CD4-positive, alpha-beta T cell treated with Interleukin-2 at 100 ng/mL for 4 hours (primary cell): ENCODE measurements at places on chromosomes 1 and 21.

GRCh38 chr21:42684109-42684916 lies 30.9 kb downstream of the PDE9A start:
- peak; percentile 64 for DNase-seq

DNA sequence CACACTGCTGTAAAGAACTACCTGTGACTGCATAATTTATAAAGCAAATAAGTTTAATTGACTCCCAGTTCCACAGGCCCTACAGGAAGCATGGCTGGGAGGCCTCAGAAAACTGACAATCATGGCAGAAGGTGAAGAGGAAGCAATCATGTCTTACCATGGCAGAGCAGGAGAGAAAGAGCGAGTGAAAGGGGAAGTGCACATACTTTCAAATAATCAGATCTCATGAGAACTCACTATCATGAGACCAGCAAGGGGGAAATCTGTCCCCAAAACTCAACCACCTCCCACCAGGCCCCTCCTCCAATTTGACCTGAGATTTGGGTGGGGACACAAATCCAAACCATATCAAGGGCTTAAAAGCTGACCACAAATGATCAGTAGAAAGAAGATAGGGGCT lies 493.2 kb downstream of the PTPRC start:
- DNase-seq = no peak

GRCh38 chr1:50603274-50604271 lies 180.3 kb upstream of the DMRTA2 start:
- DNase-seq = no peak

- DNase-seq = no peak
Measured at GRCh38 chr1:201937624-201938213, 8.6 kb downstream of the LMOD1 start.

DNA sequence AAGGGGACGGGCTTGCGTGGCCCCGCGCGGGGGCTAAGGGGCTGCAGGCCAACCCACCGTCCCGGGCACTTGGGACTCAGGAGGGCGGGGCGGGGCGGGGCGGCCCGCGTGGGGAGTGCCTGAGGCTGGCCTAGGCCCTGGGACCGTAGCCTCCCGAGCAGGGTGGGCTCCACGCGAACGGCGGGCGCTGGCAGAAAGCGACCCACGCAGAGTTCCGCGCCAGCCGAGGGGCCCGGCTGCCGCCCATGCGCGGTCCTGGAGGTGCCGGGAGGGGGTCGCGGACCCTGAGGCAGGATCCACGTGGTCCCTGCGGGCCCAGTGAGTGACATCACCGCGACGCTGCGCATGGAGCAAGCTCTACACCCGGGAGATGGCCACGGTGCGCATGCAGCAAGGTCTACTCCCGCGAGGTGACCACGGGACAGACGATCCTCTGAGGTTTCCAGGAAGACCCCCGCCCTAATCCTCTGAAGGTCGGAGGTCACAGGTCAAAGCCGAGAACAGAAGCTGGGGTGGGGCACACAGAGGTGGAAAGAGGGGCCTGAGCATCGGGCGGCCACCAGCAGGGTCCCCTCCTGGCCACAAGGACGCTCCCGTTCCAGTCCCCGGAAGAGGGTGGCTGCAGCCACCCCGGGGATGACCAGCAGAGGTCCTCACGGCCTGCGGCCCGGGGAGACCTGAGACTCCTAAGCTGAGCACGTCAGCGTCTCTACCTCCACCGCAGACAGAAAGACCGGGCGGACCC lies 13.5 kb upstream of the SLC19A1 start:
- peak; percentile 56 for DNase-seq

- no peak for DNase-seq
Measured at GRCh38 chr1:29756901-29757725, 520.8 kb downstream of the PTPRU start.

DNA sequence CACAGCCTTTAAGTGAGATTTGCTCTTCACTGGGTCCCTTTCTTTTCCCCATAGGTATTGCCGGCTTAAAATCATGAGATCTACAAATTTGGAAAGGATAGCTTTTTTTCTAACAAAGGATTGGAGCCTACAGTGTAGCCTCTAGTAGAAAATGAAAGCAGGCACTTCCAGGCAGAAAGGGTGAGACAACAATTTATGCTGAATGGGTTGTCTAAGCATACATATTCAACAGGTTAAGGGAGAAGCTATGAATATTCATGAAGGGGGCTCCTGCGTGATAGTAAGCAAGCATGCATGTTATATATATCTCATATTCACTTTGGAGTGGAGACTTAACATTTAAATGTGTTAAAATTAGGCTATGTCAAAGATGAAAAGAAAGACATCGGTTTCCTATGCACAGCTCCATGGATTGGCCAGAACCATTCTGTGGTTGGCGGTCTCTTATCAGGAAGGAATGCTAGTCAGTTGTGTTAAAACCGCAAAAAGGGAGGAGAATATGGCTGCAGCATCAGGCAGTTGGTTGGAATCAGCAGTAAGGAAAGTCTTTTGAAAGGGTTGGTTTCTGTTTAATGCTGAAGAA lies 66.0 kb downstream of the VCAM1 start:
- DNase-seq = no peak

DNA sequence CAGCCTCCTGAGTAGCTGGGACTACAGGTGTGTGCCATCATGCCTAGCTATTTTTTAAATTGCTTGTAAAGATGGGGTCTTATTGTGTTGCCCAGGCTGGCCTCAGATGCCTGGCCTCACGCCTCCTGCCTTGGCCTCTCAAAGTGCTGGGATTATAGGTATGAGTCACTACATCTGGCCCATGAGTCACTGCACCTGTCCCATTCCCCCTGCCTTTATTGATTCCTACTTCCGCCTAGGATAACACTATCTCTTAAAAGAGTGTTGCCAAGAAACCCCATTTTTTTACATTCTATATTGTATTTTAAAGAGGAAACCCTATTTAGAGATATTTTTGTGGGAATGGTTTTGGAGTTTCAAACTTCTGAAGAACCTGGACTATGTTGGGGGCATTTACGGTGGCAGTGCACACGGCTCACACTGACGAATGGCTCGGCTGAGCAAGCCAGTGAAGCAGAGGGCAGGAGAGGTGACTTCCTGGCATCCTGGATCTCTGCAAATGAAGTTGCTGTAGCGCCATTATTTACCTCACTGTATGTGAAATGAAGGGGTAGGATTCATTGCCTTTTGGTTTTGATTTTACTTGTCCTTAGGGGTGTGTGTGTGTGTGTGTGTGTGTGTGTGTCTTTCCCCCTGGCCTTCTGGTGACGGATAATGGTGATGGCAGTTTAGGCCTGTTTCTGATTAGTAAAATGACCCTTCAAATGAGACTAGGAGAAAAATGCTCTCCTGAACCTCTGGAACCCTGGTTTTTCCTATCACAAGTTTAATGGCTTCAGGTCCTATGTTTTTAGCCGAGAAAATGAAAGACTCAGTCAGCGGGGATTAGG lies 22.5 kb downstream of the KIF26B start:
- no peak for DNase-seq

GRCh38 chr1:98298319-98298718 lies 363.2 kb upstream of the SNX7 start:
- no peak for DNase-seq

DNA sequence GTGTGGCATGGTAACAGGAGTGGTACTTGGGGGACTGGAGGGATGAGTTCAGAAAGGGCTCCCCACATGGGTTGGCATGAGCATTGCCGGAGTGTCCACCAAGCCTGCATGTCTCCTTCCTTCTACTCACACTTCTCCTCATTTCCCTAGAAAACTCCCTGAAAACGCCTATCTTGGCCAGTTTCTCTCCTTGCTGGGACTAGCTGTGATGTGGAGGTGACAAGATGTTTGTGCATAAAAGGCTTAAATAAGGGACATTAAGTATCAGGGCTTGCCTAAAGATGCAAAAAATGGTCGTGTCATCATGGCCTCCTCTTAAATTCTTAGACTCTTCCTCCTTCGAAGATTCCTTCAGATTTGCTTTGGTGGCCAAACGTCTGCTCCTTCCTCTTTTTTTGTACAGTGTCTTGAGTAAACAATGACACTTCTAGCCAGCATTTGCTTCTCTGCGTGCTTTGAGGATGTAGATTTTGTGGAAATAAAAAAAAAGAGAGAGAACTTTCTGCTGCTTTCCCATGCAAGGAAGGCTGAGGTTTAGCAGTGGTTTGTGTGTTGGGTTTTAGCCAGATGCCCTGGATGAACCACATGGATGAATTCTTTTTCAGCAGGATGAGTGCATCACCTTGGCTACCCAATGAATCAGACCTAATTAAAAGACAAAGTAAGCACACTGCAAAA lies 239.1 kb upstream of the IRF2BP2 start:
- DNase-seq = no peak

- no peak for DNase-seq
Measured at GRCh38 chr21:33940881-33941245, 25.3 kb upstream of the ATP5PO start.

DNA sequence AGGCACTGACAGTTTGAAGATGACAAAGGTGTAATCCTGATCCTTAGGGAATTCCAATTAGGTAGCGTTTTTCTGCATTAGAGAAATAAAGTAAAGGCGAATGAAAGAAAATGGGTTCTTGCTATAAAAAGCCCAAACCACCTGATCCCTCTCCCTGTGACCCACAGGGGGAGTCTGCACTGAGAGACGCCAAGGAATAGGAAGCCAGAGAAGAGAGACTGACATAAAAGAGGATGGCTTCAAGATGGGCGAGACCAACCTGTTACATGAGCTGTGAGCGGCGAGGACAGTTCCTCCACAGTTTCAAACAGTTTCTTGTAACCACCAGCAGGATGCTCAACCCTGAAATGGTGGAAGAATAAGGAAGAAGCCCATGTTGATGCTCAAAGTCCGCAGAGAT lies 1.4 kb downstream of the RPE65 start:
- no peak for DNase-seq

- no peak for DNase-seq
Measured at GRCh38 chr1:226731257-226731893, 7.7 kb downstream of the ITPKB start.

- peak; percentile 46 for DNase-seq
Measured at GRCh38 chr1:33055210-33056008, 18.7 kb upstream of the AK2 start.

DNA sequence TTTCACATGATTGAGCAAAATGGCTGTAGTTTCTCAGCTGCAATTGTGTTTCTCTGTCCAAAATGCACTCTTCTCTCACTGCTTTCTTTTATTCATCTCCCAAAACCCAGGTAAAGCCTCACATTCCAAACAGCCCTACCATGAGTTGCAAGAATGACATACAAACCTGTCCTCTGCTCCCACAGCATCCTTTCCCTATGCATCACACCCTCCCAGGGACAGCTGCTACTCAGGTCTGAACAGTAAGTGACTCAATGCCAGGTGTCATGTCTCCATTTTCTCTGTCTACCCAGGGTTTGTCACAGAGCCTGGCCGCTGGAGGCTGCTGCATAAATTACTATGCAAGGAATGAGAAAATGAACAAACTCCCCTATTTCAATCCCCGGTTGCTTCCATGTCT lies 118.5 kb downstream of the PLD5 start:
- DNase-seq = no peak

DNA sequence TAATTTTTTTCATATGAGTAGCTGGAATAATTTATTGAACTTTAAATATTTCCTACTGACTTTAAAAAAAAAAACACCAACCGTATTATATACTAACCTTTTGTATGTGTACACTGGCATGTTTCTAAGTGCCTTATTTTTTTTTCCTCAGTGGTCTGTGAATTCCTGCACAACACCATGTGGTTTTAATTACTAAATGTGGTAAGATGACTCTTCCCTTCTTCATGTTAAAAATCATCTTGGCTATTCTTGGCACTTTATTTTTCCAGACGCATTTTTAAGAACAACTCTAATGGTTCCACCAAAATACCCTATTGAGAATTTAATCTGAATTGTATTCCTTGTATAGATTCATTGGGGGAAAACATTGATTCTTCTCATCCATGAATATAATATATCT lies 28.4 kb downstream of the PPP2R5A start:
- DNase-seq = no peak

DNA sequence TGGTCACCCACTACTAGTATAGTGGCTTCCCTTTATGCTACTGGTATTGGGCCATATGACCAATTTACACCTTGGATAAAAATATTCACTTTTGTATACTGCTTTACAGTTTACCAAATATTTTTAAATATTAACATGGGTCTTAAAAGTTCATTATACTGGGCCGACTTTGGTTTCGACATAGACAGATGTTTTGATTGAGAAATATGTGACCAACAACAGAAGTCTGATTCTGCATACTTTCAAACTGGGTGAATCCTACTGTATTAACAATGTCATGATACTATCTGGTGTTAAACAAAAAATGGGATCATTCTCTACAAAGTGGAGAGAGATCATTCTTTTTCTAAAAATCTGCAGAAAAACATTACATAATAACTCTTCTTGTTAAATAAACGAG lies 134.8 kb downstream of the AKT3 start:
- no peak for DNase-seq

DNA sequence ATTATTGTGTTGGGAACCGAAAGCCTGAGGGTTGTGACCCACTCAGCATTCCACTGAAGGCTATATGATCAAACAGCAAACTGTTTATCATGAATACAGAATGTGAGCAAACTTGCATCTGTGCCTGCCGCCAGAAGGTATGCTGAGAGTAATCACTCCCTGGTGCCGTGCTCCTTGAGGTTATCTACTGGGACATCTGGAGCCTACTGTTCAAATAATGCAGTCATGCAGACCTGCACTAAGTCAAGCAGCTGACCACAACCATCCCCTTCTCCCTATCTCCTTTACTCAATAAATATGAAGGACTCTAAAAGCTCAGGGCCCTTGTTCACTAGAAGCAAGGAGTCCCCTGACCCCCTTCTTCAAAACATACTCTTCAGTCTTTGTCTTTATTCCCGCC lies 13.5 kb downstream of the GSTM5 start:
- no peak for DNase-seq

DNA sequence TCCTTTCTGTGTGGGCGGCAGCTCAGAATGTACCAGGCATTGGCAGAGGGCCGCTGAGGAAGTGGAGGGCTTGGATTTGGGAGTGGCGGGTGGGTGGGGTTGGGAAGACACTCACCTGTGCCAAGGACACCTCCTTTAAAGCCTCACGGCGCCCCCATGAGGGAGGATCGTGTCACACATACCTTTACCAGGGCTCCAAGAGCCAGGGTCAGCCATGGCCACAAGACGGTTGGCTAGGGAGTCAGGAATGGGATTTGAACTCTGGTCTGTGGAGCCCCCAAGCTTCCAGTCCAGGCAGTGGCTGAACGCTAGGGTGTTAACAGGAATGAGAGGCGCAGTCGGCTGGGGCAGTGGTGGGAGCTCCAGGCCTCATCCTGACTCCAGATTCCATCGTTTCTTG lies 4.6 kb downstream of the NBL1 start:
- no peak for DNase-seq

DNA sequence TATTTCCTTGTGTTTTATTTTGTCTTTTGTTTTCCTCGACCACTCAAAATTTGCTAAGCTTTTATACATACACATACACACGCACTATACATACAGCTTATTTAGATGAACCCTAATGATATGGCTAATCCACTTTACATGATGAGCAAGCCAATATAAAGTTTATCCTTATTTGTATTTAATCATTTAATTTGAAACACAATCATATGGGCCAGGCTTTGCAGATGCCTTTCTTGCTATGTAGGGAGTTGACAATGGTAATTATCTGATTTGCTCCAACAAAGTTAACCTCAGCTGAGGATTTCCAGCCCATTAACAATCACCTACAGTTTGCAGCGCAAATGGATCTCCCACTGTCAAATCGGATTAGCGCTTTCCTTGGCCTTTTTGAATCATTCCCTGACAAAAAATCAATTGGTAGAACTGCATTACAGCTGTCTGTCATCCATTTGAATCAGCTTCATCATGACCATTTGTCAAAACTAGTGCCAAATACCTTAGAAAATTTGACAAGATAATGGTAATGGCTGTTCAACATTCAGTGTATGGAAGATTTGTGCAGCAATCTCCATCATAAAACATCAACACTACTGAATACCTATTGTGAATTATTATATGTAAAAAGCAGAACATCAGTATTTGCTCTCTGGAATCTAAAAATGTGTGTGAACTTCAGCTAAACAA lies 352.6 kb downstream of the MRPL39 start:
- DNase-seq = no peak
